ENCODE measurements at places on chromosomes 16 and 17. TPM values are rescaled to one million over a fixed set of nuclear protein-coding genes. Genes with fewer than 3 reads are reported as not detected.

PPY gene
- not detected for total RNA-seq

- no peak overlapping the region for H3K4me3 ChIP-seq
- no peaks in the 10 kb centered on the region for H3K36me3 ChIP-seq
- no peaks in the 10 kb centered on the region for H3K27me3 ChIP-seq
- H3K27ac ChIP-seq = peak overlapping the region; percentile 99
- H3K4me1 ChIP-seq = peaks cover 35% of the 10 kb centered on the region
These were observed 670 bp upstream of the CTF1 start for GRCh38 chr16:30895627-30896260.

NEUROD2 gene
- not detected for total RNA-seq

GRCh38 chr16:28062261-28062846, 1.2 kb downstream of the GSG1L start:
- no peaks in the 10 kb centered on the region for H3K4me1 ChIP-seq
- DNase-seq = no peak
- H3K27me3 ChIP-seq = no peaks in the 10 kb centered on the region

NOXO1 gene
- not detected for total RNA-seq

DNA sequence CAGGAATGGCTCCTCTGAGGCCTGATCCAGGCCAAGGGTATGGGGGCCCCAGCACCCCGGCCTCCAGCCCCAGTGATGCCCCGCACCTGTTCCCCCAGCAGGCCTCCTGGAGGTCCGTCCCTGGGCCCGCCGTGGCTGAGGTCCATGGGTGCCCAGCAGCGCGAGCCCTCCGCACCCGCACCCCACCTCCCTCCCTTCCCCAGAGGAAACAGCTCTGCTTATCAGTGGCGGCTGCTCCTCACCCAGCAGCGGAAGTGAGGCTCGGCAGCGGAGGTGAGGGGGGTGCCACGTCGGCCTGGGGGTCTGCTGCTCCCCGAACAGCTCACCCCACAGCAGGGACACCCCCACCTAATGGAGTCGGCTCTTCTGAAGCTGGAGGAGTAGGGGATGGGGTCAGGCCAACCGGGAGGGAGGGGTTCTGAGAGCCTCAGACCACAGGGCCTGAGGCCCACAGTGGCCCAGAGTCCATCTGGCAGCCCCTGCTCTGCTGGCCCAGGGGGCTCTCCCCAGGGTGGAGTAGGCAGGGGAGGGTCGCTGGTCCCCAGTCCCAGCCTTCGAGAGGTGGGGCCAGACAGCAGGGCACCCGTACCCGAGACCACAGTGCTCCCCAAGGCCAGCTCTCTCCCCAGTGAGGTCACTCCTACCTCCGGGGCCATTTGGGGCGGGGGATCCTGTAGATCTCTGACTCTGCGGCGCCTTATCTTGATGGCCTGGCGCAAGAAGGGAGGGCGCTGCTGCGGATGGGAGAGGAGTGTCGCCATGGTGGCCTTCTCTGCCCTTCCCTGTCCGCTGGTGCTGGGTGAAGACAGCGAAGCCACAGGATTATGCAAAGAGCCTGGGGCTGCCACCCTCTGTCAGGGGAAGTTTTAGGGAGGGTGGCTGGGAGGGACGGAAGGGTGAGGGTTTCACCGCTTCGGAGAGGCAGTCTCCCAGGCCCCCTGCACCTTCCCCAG, at the start of gene UNC13D:
TSS of gene UNC13D (minus strand) at position 828 of the 953 bp plus-strand sequence. CDS start at position 761, 67 bp downstream.
- peaks cover 29% of the 10 kb centered on the region for H3K36me3 ChIP-seq
- peaks cover 25% of the 10 kb centered on the region for H3K4me1 ChIP-seq
- no peaks in the 10 kb centered on the region for H3K27me3 ChIP-seq
- peak within 1 kb of the TSS; percentile 1 for H3K4me3 ChIP-seq
- peak within 1 kb of the TSS; percentile 83 for H3K27ac ChIP-seq
